Sciatic nerve (tissue), 2 donors: ENCODE measurements at places on chromosomes 3 and 15. TPM values are rescaled to one million over a fixed set of nuclear protein-coding genes. Genes with fewer than 3 reads are reported as not detected.

Gene NCBP2
- total RNA-seq: 39.9 TPM

Gene CASR
- total RNA-seq: not detected

DNA sequence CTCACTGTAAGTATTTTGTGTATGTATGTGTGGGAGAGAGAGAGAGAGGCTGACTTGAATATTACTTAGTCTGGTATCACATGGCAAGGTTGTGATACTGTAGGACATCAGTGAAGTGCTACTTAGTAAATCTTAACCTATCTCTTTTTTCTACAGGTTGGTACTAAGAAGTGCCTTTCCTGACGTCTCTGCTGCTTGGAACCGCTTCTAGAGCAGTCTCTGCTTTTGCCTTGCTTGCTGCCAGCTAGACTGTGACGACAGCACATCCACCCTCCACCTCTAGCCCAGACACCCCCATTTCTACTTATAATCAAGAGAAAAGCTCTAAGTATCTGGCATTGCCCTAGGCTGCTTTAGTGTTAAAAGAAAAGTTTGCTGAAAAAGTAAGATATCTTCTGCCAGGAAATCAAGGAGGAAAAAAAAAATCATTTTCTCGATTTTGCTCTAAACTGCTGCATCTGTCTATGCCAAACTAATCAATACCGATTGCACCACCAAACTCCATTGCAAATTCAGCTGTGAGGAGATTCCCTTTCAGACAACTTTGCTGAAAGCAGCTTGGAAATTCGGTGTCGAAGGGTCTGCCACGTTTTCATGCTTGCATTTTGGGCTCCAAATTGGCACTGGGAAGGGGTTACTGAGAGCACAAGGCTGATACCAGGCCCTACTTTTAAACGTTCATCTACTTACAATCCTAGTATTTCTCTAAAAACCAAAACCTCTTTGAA, 30.7 kb downstream of the MBNL1 start:
- DNase-seq: no peak

DNA sequence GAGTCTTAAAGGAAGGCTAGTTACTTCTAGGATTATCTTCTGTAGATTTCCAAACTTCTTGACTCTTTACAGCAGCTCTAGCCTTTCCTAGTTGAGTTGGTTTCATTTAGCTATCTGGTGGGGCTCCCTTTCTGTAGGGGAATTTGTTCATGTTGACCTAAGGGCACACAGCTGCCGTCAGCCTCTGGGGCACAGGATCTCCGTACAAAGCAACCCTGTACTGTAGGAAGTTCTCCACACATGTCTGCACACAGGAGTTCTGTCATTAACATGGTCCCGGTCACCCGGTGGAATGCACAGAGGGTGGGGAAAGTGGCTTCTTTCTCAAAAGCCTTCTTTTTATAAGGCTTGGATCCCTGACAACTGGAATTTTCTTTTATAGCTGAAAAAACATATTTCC, 88.7 kb upstream of the TNIK start:
- DNase-seq: peak; percentile 66

- DNase-seq: no peak
These were observed 161.5 kb upstream of the KBTBD8 start for GRCh38 chr3:66836363-66837152.

DNA sequence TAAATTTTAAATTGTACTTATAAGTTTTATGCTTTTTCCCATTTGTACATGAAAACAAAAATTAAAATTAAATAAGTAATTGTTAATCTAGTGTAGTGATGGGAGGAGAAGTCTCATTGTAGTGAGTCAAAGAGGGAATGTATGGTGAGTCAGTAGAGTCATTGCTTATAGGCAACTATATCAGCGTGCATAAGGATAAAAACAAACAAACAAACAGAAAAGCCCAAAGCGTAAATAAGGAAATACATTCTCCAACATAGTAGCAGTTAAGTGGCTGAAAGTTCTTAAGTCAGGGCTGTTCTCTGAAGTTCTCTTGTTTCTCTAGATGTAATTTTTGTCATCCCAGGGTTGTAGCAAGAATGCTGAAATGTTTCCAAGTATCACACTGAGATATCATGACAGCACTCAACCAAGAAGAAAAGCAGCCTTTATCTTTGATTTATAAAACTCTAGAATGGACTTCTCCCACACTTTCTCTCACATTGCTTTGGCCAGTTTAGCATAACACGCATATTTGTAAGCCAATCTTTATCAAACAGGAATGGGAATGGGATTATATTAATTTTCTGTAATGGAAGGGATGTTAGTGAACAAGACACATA, 184.1 kb upstream of the TP63 start:
- DNase-seq: no peak

Gene MYO5C
- 16.3 TPM for total RNA-seq

DNA sequence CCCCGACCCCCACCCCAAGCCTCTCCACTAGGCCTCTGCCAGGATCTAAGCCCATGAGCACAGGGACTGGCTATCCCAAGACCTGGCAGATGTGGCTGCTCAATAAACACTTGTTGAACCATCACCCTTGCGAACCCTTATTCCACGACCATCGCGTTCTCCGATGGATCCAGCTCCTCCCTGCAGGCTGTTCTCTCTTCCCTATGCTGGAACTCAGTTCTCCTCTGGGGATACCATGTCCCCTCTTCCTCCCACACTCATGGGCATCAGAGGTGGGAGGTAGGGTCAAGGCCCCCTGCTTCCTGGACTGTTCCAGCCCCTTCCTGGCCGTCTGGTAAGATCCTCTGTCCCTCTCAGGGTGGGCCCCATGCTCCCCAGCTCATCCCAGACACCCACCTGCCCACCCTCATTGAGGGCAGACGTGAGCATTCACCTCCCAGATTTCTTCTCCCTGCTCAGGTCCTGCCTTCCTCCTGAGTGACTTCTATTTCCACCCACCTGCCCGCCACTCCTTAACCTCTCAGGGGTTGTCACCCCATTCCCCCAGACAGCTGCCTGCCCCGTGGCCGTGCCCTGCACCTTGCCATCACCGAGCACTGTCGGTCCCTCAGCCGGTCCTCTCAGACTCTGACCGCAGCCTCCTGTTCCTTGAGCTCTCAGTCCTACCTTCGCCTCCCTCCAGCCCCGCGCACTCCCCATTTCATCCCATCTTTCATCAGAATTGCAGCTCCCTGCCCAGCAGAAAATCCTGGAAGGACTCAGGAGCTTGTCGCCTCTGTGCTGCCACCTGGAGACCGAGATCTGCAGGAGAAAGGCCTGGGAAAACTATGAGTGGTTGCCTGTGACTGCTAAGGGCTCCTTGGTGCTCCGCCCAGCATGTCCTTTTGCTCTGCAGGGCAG, 42.0 kb downstream of the PML start:
- DNase-seq: no peak

Gene XIRP1
- 0.04 TPM for total RNA-seq

Gene GADL1
- 0.27 TPM for total RNA-seq

Gene ABI3BP
- 369 TPM for total RNA-seq

- no peak for DNase-seq
These were observed 344.3 kb upstream of the CDIN1 start for GRCh38 chr15:36235173-36235572.

GRCh38 chr15:71939981-71940588, 129.7 kb downstream of the NR2E3 start:
- no peak for DNase-seq

Gene MASP1
- total RNA-seq: 6.3 TPM
